GM12864 (cell line): ENCODE measurements at places on chromosomes 5 and 9.
A peak's percentile ranks its signal among the peaks of the same experiment; 100 is the strongest.

GRCh38 chr9:134222018-134222573 is 57.7 kb upstream of the RNU6ATAC start:
- no peak for DNase-seq

DNA sequence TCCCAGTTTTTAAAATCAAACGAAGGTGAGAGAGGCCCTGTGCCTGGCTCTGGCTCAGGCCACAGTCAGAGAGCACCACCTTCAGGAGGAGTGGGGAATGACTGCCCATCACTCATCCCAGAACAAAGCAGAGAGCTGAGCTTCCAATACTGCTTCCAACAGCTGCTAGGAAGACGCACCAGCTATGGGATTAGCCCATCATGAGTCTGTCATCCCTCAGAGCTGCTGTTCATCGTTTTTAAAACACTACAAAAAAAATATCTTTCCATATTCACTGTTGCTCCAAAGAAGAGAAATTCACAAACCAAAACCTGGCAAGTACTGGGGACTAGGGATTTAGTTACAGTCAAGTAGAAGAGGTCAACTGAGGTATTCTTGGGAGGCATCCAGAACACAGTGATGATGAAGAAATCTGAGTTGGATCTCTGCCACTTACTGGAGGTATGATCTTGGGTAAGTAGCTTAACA is 102.4 kb downstream of the CDK5RAP2 start:
- no peak for DNase-seq

GRCh38 chr9:113341712-113342410 is 1.8 kb upstream of the WDR31 start:
- no peak for DNase-seq

- DNase-seq: no peak
Observed at GRCh38 chr5:177427211-177427822, 841 bp downstream of the GRK6 start.

DNA sequence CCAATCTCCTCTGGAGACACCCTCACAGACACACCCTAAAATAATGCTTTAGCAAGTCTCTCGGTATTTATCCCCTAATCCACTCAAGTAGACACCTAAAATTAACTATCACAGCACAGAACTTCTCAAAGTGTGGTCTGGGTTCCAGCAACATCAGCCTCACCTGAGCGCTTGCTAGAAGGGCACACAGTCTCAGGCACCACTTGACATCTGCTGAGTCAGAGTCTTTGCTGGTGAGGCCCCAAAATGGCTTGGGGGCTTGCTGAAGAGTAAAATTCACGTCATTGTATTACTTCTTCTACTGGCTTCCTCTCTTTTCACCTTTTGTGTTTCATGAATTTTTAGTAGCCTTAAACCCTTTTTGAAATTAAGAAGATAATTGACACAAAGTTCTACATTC is 9.0 kb downstream of the FOXB2 start:
- no peak for DNase-seq

DNA sequence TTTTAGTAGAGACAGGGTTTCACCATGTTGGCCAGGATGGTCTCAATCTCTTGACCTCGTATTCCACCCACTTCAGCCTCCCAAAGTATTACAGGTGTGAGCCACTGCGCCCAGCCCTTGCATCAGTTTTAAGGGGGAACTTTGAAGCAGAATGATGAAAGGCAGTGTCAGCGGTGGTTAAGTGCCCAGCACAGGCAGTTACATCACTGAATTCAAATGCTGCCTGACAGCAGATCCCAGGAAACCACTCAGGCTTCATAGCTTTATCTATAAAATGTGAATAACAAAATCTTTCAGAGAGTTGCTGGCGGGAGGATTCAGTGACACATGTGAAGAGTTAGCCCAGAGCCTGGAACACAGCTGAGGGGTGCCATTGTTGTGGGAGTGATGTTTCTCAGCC is 26.5 kb downstream of the FGF1 start:
- DNase-seq: no peak

GRCh38 chr5:160324886-160325285 is 12.5 kb upstream of the CCNJL start:
- no peak for DNase-seq

GRCh38 chr5:14864181-14864812 is 7.3 kb downstream of the ANKH start:
- no peak for DNase-seq

DNA sequence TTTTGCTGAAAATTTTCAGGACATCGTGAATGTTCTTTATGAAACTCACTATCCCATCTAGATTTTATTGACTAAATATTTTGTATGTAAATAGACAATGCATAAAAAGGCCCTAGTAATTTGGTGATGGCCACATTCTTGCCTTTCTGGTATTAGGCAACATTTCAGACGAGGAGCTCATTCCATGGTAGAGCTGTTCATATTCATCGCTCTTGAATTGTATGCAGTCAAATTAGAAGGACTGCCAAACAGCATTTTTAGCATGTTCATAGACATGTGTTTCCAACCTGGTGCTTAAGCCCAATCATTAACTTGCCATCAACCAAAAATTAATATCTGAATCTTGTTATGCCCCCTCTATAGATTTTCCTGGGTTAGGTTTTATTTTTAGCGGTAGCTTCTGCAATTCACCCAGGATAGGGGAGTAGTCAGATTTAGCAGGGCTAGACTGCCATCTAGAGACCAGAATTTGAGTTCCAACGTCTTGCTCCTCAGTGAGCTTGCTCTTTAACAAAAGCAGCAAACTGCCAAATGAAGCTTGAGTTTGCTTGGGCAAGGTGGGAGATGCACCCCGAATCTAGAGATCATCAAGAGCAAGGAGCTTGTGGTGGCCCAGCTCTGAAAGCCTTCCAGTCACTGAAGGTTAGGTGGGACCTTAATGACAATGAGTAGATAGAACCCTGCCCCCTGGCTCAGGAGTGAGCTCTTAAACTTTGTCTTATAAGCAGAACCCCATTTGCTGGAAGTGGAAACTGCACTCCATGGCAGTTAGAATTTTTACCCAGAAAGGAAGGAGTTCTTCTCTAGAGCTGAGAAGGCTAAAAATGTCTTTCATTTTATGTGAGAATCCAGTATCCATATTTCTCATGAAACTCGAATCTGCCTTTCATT is 456.2 kb downstream of the RASEF start:
- DNase-seq: no peak

- no peak for DNase-seq
Observed at GRCh38 chr9:131709771-131710431, 30.0 kb downstream of the RAPGEF1 start.

- no peak for DNase-seq
Observed at GRCh38 chr9:72589667-72590521, 68.5 kb downstream of the TMC1 start.

GRCh38 chr5:63233361-63233760 is 654.7 kb downstream of the LRRC70 start:
- DNase-seq: no peak

DNA sequence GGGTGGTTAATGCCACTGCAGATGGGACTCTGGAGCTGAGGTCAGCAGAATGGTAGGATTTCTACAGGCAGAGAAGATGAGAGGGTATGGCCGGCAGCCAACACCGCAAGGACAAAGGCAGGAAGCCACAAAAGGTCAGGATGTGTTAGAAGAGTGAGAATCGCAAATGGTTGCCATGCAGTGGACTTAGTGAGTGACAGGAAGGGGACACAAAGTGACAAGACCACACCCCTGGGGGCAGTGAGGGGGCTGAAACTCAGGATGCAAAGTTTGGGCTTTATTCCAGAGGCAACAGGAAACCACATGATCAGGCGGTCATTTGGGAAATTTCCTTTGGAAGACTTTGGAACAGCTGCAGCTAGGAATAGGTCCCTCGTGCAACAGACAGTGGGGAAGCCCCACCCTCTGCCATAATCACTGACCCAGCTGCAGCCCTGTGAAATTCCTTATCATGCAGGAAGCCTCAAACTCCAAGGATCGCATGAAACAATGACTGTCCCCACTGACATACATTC is 14.2 kb upstream of the CCDC180 start:
- DNase-seq: no peak

DNA sequence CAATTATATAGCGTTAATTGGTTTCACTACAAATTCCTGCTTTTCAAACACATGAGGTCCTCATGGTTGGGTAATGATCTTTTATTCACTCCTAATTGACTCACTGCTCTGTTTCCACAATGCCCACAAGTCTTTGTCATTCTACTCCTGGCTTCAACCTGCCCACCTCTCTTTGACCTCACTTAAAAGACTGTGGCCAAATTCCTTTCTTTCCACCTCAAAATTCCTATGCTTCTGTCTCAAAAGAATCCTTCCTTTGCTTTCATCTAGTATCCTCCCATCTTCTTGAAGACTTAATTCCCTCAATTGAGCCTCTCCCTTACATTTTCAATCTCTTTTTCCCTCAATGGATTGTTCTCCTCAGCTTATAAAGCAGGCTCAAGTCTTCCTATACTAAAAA is 4.9 kb downstream of the APBA1 start:
- DNase-seq: no peak

GRCh38 chr9:6619909-6620308 is 25.6 kb downstream of the GLDC start:
- DNase-seq: no peak

GRCh38 chr5:64914396-64914795 is 145.7 kb downstream of the CWC27 start:
- no peak for DNase-seq

DNA sequence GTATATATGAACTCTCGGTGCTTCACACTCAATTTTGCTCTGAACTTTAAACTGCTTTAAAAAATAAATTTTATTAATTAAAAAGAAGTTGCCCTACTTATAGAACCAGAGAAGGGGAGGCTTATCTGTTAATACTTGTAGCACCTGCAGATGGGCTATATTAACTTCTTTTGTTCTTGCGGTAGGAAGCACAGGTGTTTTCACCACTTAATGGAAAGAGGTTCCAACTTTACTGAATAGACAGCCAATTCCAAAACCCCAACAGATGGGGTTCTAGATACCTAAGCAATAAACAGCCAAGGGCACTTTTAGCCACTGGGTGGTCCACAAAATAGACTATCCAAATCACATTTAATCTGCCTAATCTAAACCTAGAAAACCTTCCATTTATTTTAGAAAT is 65.4 kb downstream of the SSBP2 start:
- no peak for DNase-seq

- DNase-seq: no peak
Observed at GRCh38 chr5:134769206-134769605, 10.6 kb downstream of the DDX46 start.

GRCh38 chr9:135416664-135417290 is 62.8 kb upstream of the PPP1R26 start:
- DNase-seq: no peak

DNA sequence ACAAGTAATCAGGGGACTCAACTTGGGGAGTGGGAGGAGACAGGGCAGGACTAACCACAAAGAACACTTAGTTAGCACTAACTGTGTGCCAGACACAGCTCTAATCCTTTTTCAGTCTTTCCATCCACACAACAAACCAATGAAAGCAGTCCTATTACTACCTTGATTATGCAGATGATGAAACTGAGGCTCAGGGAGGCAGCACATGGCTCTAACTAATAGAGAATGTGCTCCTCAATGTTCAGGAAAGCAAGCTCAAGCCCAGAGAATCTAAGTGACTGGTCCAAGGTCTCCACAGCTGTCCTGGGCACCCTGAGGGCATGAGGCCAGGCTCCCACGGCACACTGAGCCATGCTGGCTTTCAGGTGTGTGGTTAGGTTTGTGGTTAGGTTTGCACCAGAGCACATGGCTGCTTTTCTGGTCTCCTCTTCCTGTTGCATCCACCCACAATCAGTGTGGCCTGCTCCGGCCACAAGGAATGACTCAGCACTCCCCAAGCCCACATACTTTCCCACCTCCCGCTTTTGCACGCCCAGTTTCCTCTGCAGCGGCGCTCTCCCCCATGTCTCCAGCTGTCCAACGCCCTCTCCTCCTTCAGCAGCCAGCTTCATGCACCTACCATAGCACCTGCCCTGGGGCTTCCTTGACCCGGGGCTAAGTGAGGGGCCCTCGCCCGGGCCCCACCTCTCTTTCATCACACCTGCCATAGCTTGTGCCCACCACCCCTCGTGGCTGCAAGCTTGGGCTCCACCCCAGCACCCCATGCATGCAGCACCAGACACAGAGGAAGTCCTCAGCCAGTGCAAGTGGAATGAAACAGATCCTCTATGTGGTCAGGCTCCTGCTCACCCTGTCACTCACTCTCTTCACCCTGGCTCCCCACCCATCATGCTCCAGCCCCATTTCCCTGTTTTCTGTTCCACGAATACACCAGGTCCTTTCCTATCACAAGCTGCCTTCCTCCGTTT is 133.1 kb downstream of the GABBR2 start:
- peak; percentile 80 for DNase-seq

DNA sequence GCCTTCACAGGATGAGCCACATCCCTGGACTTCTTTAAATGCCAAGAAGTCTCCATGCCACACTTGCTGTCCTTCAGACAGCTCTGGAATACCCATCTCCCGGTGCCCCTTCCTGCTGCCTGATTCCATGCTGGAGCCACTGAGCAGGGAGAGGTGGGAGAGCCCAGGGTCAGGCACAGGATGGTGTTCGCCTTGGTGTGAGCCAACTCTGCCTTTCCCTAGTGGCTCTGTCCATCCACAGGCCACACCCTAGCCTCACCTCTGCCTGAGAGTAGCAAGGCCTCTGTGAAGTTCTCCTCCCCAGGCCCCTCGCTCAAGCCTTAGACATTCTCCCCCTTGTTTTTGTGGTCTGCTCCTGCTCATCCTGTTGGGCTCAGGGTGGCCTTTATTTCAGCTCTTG is 54.2 kb upstream of the ANGPTL2 start:
- no peak for DNase-seq

- no peak for DNase-seq
Observed at GRCh38 chr5:9249231-9249630, 296.6 kb downstream of the SEMA5A start.

GRCh38 chr5:80141147-80141671 is 106.1 kb downstream of the THBS4 start:
- no peak for DNase-seq

DNA sequence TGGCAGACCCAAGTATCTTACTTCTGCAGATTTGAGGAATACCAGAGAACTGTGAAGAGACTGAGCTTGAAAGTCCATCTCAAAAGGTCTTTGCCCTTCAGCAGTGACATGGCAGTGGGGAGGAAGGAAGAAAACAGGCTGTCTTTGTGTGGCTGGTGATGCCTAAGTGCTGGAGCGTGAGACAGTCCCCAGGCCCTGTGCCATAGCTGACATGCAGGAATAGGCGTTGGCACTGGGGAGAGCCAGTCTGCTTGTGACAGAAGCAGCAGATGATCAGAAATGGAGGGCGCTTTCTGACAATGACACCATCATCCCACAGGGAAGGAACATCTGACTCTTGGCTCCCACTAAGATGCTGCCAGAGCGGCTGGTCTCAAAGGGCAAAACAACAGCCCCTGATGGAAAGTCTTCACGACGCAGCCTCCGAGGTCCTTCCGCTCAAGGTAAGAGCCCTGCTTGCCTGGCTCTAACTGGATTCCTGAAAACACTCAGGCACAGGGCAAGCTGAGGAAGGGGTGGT is 15.5 kb upstream of the GLRX start:
- DNase-seq: no peak

DNA sequence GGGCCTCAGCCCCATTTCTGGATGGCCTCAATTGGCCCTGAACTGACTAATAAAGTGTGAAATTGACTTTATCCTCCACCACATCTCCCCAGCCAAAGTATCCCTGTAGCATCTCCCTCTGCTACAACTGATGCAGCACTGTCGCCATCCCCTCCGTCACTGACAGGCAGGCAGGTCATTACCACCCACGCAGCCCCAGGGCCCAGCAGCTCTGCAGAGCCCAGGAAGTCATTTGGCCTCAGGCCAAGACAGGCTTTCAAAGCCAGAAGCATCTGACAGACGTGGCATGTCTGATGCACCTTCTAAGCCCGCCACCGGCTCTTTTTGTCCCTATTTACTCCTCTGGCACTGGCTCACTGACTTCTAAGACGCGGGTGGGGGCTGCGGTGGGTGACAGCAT is 65.3 kb downstream of the ARHGEF37 start:
- no peak for DNase-seq
